ENCODE measurements at places on chromosomes 7 and 10. TPM values are rescaled to one million over a fixed set of nuclear protein-coding genes. Genes with fewer than 3 reads are reported as not detected.

The EN2 gene
- not detected for total RNA-seq

The HILPDA gene
- not detected for total RNA-seq

The COL26A1 gene
- 0.55 TPM for total RNA-seq

The MUC12 gene
- total RNA-seq, result 76.8 TPM

- no peak for DNase-seq
These were observed 226.4 kb upstream of the HABP2 start for GRCh38 chr10:113326160-113327111.

- DNase-seq, result no peak
These were observed 137.7 kb downstream of the WNT2 start for GRCh38 chr7:117185124-117185523.

DNA sequence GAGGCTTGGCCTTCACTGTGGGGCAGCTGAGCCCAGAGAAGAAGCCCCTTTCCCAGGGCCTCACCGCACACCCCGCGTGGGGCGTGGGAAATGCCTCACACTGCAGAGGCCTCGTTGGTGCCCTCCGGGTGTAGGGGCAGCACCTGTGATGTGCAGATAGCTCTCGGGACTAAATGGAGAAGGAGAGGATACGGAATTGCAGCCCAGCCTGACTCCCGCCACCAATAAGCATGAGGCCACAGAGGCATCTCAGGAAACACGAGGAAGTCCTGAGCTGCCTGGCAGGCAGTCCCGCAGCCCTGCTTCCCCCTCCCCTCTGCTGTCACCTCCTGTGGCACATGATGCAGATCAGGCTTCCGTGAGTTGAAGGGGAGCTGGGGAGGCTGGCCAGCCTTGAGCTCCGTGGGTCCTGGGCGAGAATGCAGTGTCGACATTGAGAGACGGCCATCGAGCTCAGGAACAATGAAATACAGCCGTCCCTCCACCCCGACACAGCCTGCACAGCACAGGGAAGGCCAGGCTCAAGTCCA is 59.6 kb upstream of the PPP2R2D start:
- no peak for DNase-seq

- DNase-seq, result no peak
These were observed 32.3 kb upstream of the FAM204A start for GRCh38 chr10:118374404-118374803.

GRCh38 chr7:157585113-157585861 is 248.5 kb downstream of the DNAJB6 start:
- peak; percentile 29 for DNase-seq

- no peak for DNase-seq
These were observed 112.8 kb upstream of the RAB18 start for GRCh38 chr10:27391325-27391724.

GRCh38 chr10:51758366-51758765 is 59.0 kb upstream of the CSTF2T start:
- DNase-seq, result no peak

DNA sequence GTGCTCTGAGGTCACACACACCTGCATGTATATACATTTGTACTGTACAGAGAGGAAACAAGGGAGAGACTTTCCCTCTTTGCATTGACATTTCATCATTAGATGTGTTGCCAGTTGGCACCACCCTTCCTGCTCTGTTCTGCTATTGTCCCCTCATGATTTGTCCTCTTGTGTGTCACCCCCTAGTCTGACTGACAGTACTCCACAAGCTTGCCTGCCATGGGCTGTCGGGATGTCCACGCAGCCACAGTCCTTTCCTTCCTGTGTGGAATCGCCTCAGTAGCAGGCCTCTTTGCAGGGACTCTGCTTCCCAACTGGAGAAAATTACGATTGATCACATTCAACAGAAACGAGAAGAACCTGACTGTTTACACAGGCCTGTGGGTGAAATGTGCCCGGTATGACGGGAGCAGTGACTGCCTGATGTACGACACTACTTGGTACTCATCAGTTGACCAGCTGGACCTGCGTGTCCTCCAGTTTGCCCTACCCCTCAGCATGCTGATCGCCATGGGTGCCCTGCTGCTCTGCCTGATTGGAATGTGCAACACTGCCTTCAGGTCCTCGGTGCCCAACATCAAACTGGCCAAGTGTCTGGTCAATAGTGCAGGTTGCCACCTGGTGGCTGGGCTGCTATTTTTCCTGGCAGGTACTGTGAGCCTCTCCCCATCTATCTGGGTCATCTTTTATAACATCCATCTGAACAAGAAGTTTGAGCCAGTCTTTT is 9.4 kb downstream of the CLDN12 start:
- DNase-seq, result peak; percentile 55

DNA sequence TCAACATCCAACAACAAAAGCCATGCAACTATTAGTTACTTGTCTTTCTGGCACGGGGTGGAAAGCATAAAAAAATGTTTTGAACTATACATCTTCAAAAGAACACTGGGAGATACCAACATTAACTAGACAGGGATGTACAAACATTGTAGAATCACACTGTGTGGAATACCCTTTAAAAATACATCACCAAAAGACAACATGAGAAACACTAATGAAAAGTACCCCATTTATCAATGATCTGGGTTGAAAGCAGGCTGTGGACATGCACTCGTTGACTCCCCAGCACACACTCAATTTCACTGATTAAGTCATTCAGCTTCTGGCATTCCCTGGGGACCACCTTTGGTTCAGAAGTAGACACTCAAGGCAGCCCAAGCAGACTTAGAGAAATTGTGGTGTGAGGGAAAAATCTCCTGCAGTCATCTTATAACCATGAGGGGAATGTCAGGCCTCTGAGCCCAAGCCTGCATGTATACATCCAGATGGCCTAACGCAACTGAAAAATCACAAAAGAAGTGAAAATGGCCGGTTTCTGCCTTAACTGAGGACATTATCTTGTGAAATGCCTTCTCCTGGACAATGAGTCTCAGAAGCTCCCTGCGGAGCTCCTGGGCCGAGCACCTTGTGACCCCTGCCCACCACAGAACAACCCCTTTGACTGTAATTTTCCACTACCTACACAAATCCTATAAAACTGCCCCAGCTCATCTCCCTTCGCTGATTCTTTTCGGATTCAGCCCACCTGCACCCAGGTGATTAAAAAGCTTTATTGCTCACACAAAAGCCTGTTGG is 53.0 kb downstream of the CACUL1 start:
- no peak for DNase-seq

DNA sequence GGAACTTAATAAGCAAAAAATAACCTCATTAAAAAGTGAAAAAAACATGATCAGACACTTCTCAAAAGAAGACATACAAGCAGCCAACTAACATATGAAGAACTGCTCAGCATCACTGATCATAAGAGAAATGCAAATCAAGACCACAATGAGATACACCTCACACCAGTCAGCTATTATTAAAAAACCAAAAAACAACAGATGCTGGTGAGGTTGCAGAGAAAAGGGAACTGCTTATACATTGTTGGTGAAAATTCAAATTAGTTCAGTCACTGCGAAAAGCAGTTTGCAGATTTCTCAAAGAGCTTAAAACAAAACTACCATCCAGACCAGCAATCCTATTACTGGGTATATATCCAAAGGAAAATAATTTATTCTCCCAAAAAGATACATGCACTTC is 513.3 kb downstream of the MDFIC start:
- no peak for DNase-seq

GRCh38 chr10:17708821-17709220 is 43.2 kb upstream of the TMEM236 start:
- no peak for DNase-seq

DNA sequence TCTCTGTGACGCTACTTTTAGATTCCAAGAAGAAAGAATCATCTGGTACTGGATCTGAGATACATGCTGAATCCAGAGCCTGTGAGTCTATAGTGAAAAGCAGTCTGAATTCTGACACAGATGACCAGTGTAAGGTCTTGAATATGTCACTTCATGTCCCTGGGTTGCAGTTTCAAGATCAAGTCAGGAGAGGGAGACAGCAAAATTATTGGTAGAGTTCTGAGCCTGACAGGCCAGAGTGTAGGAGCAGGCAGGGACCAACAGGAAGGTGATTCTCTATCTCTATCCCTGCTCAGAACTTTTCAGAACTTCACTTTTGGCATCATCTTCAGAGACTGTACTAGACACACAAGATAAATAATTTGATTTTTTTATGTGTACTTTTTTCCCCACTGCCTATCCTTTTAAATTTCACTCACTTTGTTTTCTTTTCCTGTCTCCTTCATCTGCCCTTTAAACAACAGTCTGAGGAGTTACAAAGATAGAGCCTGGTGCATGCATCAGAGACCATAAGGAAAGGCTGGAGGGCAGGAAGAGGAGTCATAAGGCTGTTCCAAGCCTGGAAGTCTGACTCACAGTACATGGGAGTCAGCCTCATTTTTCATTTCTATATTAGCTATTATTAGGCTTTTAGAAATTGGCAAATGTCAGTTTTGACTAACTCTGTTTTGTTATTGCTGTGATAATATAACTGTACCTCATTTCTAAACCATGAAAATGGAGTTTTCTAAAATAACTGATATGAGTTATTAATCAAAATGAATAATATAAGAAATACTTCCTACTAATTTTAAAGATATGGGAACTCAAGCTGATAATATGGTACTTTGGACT is 120.2 kb upstream of the TMEM229A start:
- DNase-seq, result no peak
